Femur (tissue), 1 donor: ENCODE measurements at places on chromosomes 16 and 17.
A peak's percentile ranks its signal among the peaks of the same experiment; 100 is the strongest.

GRCh38 chr17:58330997-58331814, 2.6 kb upstream of the TSPOAP1 start:
- no peak for DNase-seq

DNA sequence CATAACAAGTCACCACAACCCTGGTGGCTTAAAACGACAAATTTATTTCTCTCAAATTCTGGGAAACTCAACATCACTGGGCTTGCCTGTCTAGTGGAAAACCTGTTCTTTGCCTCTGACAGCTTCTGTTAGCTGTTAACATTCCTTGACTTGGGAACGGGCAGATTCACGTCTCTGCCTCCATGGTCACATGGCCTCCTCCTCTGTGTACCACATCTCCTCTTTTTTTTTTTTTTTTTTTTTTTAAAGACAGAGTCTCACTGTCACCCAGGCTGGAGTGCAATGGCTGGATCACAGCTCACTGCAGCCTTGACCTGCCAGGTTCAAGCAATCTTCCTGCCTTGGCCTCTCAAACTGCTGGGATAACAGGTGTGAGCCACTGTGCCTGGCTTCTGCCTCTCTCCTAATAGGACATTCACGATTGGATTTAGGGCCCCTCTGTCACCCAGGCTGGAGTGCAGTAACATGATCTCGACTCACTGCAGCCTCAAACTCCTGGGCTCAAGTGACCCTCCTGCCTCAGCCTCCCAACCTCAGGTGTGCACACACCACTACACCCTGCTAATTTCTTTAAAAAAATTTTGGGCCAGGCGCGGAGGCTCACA, 11.7 kb upstream of the LLGL1 start:
- no peak for DNase-seq

GRCh38 chr17:55433629-55434422, 12.2 kb upstream of the MMD start:
- peak; percentile 32 for DNase-seq

DNA sequence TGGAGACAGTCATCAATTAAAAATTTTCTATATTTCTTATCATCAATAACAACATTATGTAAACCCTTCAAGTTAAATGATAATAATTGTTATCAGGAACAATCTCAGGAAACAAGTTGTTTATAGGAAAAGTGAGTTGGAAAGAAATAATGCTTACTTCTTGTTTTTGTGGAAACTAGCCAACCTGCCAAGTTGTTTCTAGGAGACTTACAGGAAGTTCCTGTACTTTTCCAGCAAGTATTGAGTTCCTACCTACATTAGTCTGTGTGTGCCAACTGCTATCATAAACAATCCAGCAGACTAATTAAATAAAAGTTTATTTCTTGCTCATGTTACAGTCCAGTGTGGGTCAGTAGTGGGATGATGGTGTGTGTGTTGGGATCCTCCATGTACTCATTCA, 1.6 kb upstream of the CCL14 start:
- DNase-seq = no peak

DNA sequence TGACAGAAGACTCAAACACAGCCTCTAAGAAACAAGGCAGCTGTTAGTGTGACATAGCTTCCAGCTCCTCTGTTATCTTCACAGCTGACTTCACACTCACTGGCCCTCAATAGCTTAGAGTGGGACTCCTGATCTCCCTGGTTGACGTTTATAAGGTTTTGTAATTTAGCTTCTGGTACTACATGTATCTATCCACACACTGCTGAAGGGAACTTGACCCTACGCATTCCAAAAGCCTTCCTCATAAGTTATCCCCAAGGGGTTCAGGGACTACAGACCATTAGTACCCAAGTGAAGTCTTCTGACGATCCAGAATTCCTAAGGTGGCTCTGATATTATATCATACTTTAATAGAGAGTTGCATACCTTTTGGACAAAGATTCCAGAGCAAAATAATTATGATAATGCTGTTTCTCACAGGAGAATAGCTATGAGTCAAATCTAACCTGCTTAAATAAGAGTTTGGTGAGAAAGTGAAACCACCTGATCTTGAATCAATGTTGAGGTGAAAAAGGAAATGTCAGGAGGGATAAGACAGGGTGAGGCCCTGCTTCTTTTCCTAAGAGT, 14.5 kb downstream of the ACACA start:
- DNase-seq = no peak

DNA sequence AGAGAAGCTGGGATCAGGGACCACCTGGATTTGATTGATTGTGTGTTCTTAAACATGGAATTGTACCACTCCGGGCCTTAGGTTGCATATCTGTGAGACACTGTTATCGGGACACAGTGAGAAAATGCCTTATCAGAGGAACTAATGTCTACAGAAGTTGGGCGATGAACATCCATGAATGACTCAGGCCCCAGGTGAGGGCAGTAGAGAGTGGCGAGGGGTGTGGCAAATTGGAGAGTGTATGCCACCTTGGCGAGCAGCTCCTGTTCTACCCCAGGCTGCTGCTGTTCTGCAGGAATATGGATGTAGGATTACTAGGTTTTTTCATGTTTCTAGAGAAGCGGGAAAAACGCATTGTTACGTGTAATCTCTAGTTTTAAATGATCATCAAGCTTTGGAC, 38.8 kb downstream of the CLEC16A start:
- DNase-seq = no peak

GRCh38 chr16:24635900-24636610, 93.4 kb upstream of the TNRC6A start:
- peak; percentile 76 for DNase-seq

GRCh38 chr16:71443714-71444113, 1.9 kb upstream of the TLE7 start:
- no peak for DNase-seq
